D721Med (cell line): ENCODE measurements at places on chromosomes 1 and 21.

DNA sequence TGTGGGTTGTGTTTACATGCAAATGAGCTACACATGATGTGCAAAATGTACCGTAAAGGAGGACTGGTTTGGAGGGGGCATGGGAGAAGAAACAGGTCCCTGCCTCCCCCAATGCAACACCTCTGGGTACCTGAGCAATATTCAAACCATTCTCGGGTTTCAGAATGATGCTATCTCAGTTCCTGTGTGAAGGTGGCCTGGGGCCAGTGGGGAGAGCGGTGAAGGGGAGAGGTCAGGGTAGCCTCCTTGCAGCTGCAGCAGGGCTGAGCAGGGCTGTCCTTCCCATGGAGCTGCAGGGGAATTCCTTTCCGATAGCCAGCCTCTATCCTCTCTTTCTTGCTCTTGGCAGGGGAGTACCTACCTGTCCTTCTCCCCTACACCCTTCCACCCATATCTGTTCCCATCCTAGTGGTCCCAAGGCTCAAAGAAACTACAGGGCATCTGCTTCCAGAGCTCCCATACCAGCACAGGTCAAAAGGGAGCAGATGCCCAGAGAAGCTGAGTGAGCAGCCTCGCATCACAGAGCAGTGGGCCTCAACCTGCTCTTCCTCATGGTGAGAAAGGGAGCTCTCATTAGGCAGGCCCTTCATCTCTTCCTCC, 11.9 kb downstream of the MEF2D start:
- DNase-seq, result no peak

DNA sequence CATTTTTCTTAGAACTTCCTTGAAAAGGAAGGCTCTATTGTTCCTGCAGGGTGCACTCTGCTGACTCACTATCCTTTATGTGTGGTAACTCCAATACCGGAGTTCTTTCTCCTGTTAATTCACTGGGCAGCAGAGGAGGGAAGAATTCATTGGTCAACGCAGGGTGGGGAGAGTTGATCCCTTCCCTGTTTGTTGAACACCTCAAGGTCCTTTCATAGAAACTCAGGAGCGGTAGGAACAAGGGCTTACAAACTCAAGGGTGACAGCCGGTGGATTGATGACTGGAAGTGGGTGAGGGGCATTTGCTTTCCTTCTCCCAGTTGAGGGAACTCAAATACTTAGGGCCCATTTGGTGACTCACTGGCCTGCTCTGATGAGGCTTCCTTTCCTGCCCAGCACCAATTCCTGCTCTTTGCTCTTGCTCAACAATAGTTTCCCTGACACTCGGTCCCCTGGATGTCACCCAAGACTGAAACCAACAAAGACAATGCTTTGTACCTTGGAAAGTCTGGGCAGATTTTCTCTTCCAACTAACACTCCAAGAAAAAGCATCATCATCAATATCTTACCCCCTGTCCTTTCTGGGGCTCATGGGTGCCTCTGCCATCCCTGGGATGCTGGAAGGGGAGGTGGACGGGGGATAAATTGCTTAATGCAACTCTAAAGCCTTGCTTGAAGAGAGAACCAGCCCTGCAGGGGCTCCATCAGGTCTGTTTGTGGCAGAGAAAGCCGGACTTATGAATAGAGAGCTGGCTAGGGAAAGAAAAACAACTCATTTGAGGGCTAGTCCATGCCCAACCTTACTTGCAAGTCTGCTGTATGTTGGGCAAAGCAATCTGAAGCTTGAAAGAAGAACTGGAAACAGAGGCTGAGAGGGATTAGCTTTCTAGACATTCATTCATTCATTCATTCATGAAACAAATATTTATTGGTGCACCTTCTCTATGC, 9.3 kb downstream of the SLC26A9 start:
- no peak for DNase-seq

GRCh38 chr1:42979896-42980800, 21.5 kb upstream of the SLC2A1 start:
- DNase-seq, result no peak

GRCh38 chr1:205774198-205775014, 876 bp downstream of the RAB29 start:
- DNase-seq, result no peak

DNA sequence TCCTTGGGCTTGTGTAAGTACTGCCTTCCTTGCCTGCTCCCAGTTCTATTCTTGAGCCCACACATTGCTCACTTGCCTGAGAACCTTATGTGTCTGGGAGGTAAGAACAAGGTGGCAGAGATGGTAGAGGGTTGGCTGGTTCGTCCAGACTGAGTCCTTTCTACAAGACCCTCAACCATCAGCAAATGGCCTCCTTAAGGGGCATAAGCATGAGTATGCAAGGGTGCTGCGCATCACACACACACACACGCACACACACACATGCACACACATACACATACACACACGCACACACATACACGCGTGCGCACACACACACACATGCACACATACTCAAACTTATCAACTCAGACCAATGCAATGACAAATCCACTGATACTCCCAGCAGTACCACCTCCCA, 56.9 kb downstream of the RHBG start:
- no peak for DNase-seq

- DNase-seq, result no peak
These were observed 471.1 kb upstream of the B3GALT2 start for GRCh38 chr1:193657552-193657951.

- no peak for DNase-seq
These were observed at the start of gene PLA2G4A for GRCh38 chr1:186828611-186829454. PLA2G4A (plus strand) TSS chr1:186828949; CDS start chr1:186854355, 25,406 bp downstream.
